ENCODE measurements at places on chromosomes 1 and 21.
A peak's percentile ranks its signal among the peaks of the same experiment; 100 is the strongest.

- DNase-seq, result no peak
These were observed 5.7 kb downstream of the LRRC3 start for GRCh38 chr21:44461005-44461404.

GRCh38 chr1:217630711-217631591 is at the start of the genes GPATCH2 and SPATA17:
Gene GPATCH2 (minus strand): TSS chr1:217631090. CDS start chr1:217630971, 119 bp downstream.
Gene SPATA17 (plus strand): TSS chr1:217631344. CDS start chr1:217631379, 35 bp downstream.
- DNase-seq, result peak; percentile 86

- DNase-seq, result peak; percentile 42
These were observed 6.7 kb upstream of the HUNK start for GRCh38 chr21:31866077-31866511.

DNA sequence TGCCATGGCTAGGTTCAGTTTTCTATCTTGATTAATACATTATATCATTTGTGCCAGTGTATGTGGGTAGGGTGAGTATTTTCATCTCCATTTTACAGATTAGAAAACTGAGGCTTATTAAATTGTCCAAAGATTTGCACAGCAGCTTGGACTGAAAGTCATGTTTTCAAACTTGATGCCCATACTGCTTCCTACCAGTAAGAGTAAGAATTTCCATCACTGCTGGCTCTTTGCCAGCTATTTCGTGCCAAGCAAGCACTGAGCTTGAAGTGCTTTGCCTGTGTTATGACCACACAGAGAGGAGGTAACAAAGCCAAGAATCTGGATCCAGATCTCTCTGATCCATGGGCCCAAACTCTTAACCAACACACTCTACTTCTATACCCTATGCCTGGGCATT is 295.0 kb downstream of the VAV3 start:
- DNase-seq, result no peak

DNA sequence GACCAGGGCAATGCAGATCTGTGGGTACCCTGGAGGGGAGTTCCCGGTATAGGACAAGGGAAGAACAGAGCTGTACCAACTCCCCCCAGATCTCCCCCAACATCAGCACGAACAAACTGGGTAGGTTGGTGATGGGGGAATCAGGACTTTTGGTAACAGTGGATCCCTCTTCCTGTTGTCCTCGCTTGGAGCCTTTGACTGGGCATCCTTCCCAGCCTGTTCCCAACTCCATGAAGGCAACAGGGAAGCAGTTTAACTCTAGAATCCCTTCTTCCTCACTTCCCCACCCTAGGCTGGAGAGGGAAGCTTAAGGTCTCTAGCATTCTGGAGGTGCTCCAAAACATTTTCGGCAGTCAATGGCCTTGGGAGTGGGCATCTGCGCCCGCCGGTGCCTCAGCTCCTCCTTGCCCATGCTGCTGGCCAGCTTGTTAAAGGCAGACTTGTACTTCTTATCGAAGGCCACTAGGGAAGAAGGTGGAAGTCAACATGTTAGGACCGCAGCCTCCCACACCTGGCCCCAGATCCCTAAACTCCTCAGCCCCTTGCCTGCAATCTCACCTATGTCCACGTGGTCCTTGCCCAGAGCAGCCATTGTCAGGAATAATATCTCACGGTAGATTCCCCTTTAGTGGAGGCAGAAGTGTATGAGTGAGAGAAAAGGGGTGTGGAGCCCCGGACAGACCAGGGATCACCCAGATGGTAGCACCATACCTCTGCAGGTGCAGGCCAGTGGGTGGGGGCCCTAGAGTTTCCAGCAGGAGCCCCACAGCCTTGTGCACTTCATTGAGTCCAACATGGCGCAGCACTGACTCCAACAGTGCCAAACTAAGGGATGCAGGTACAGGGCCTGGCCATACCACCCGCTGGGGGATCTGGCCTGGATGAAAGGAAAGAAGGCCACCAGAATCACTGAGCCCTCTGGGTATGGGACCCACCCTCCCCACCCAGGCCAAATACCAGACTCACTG is 7.5 kb upstream of the GATAD2B start:
- no peak for DNase-seq

DNA sequence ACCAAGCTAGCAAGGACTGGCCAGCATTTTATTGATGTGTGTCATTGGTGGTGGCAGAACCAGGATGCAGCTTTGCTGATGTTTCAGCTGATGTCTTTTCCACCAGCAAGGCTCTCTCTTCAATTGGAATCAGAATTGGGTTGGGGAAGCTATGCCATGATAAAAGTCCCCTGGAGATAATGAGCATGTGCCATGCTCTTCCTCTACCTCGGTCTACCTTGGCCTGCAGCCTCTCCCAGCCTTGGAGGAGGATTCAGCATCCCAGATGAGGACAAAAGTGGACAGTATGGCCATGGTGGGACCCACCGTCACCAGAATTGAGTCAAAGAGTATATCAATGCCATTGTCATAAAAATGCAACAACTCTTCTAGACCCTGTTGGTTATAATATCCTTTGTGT is 8.6 kb downstream of the AVPR1B start:
- DNase-seq, result no peak

GRCh38 chr1:48688102-48688760 is 88.5 kb downstream of the BEND5 start:
- DNase-seq, result no peak

- DNase-seq, result no peak
These were observed 22.7 kb downstream of the PIGM start for GRCh38 chr1:160009081-160009480.

GRCh38 chr1:2517966-2518365 is 8.4 kb downstream of the PANK4 start:
- DNase-seq, result no peak

GRCh38 chr1:202592146-202592545 is 118.1 kb downstream of the SYT2 start:
- no peak for DNase-seq

All from central memory CD4-positive, alpha-beta T cell (primary cell).